Renal cortical epithelial cell (primary cell): ENCODE measurements at places on chromosomes 5 and 9. TPM values are rescaled to one million over a fixed set of nuclear protein-coding genes. Genes with fewer than 3 reads are reported as not detected.
A peak's percentile ranks its signal among the peaks of the same experiment; 100 is the strongest.

GRCh38 chr9:16627967-16628366 is 242.5 kb downstream of the BNC2 start:
- DNase-seq, result peak; percentile 78

DNA sequence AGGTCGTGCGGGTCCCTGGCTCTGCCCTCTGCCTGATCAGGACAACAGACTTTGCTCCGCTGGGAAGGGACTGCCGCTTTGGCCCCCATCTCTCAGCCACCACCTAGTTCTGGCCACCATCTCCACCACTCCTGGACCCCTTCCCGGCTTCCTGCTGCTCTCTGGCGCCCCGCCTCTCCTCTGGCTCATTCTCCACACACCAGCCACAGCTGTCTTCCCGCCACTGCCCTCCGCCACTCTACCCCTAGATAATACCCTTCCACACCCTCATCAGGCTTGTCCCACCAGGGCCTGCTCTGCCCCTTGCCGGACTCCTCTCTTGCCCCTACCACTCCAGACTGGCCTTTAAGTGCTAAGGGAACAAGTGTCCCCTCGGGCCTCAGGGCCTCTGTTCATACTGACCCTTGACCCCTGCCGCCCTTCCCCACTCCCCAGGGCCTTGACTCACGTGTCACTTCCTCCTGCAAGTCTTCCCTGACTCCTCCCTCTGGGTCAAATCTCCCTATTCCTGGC is 3.0 kb upstream of the CDX1 start:
- DNase-seq, result no peak

- no peak for DNase-seq
Observed at GRCh38 chr5:90557391-90557790, 1.2 kb upstream of the ADGRV1 start.

DNA sequence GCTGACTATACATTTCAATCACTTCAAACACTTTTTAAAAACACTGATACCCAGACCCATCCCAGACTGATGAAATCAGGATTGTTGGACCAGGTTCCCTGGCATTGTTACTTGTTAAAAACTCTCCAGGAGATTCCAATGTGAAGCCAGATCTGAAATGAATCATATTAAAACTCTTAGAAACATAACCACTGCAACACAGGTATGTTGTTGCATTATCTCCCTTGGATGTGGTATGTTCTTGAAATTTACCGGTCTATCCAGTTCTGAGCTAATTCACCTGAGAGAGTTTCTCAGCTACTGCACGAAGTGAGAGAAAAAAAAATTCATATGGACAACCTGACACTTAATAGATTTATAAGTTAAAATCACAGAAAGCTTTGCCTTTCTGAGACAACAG is 21.8 kb downstream of the MEF2C start:
- no peak for DNase-seq

DNA sequence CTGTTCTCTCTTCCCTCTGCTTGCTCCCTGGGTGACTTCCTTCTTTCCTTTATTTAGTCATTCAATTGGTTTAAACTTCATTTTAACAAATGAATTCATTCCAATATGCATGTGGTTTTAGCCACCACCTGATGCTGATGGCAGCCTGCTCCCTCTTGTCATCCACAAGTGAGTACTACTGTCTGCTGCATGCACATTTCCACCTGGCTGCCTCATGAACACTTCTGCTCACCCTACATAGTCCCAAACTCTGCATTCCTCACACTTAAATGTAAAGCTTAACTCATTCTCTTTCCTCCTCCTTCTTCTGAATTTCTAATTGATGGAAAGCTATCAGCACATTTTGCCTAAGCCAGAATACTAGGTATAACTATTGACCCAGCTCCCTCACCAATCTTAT is 184.7 kb upstream of the ZNF462 start:
- no peak for DNase-seq

- peak; percentile 47 for DNase-seq
Observed at GRCh38 chr5:149901511-149901910, 43.1 kb downstream of the PDE6A start.

DNA sequence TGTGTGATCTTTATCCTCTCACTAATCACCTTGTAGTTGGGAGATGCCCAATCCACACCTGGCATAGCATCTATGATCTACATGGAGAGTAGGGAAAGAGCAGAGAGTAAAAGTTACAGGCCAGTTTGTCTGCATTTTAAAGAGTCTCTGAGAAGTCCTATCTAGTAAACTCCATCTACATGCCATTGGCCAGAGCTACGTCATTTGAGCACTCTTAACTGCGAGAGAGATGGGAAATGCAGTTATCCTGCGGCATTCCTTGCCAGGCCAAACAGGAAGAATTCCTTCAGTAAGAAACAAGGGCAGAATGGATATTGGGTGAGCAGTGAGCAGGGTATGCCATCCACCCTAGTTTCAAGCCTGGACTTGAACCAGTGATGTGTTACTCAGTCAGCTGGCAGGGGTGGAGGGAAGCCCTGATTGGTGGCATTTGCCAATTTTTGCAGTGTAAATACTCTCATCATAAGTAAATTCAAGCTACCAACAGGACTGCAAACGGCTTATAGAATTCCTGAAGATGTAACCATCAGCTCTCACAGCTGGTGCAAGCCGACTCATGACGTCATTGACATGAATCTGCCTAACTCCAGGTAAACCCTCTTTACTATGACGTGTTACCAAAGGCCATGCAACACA is 156.8 kb upstream of the MSX2 start:
- DNase-seq, result no peak

GRCh38 chr5:154997746-154998145 is 15.8 kb upstream of the KIF4B start:
- DNase-seq, result peak; percentile 6

- no peak for DNase-seq
Observed at GRCh38 chr5:98954392-98955028, 25.7 kb upstream of the CHD1 start.

DNA sequence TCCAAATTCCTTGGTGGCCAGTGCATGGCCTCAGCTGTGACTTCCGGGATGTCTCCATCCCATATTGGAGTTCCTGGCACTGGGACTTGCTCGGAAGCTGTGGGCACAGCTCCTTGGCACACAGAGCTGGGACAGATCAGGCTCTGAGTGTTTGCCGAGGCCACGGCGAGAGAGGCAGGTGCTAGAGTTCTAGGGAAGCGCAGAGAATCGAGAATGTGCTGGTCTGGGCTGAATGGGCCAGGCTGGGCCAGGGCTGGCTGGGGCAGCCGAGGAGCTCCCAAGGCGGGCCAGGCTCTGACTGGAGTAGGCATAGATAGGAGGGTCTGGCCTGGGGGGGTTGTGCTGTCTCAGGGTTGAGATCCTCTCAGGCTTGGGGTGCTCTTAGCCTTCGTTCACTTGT is 45.4 kb downstream of the HMCN2 start:
- DNase-seq, result no peak

DNA sequence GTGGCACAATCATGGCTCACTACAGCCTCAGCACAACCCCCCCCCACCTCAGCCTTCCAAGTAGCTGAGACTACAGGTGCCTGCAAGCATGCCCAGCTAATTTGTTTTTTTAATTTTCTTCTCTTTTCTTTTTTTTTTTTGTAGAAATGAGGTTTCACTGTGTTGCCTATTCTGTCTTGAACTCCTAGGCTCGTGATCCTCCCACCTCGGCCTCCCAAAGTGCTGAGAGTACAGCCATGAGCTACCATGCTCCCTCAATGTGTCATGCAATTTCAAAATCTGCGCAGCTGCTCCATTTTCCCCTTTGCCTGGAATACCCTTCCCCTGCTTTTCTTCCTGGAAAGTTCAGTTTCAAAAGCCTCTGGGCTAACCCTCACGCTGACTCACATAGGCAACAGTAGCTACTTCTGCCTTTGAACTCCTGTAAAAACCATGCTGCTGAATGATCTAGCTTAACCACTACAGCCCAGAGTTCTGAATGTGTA is 71.0 kb upstream of the IL7R start:
- peak; percentile 15 for DNase-seq

DNA sequence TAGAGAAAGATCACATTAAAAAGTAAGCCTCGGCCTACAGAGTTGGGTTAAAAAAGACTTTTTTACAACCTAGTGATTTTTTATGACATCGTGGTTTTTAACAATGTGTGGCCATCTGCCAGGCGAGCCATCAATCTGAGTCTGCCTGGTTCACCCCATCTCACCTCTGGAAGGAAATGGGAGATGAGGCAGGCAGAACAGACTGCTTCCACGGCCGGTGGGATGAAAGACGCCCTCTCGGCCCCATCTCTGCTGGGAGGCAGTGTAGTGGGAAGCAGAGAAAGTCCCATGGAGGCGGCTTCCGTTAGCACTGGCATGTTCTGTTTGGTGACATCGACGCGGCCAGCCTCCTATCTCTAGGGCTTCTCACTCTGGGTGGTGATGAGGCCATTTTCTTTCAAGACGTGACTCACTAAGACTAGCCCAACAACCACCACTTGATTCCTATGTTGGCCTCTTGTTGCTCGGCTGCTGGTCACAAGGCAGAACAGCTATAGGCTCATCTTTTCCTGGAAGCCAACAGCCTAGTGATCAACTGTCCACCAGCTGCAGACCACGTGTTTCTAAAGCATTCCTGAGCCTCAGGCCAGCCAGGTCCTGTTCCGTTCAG is 132.4 kb upstream of the OTULINL start:
- peak; percentile 87 for DNase-seq

GRCh38 chr5:133121611-133122150 is 69.9 kb downstream of the HSPA4 start:
- DNase-seq, result no peak

- DNase-seq, result no peak
Observed at GRCh38 chr9:135771401-135772051, 69.5 kb downstream of the KCNT1 start.

DNA sequence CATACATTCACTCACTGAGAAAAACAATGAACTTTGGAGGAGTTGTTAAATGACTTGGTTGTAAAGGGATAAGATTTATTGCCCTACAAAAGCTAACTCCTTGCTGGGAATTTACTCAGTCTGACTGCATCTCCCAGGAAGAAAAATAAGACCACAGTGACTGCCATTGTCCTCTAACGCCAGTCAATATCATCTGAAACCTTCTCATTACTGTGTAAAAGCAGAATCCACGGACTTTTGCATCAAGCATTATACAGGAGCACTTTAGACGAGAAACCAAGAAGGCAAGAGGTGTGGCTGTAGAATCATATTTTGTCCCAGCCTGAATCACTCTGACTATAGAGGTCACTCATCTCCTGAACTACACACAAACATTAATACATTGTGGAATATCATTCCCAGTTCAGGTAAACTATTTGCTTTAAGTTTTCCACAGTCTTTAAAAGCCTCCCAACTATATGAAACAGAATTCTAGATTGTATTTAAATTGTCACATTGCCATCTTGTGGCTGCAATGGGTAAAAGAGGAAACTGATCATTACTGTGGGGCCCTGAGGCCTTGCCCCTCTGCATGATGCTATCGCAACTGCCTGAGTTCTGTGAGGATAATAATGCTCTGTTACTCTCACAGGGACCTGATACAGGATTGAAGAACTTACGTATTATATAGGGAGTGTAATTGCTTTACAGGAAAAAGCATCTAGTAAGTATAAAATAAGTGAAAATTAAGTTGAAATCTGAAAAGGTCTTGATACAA is 142.9 kb downstream of the SLCO4C1 start:
- peak; percentile 29 for DNase-seq

DNA sequence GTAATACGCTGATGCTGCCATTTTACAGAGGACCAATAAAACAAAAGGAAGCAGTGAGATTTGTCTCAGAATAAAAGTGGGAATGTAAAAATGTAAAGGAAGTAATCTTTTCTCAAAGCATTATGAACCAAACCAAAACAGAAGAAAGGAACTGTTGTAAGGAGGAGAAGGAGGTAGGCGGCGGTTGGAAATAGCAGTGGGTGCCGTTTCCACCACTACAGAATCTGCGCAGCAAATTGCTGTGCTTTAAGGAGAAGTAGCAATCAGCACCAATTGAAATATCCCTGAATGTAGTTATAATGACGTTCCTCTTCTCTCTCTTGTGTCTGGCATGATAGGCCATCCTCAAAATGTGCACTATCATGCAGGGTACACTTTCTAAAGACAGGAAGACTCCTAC is 455.1 kb upstream of the TLE4 start:
- no peak for DNase-seq

DNA sequence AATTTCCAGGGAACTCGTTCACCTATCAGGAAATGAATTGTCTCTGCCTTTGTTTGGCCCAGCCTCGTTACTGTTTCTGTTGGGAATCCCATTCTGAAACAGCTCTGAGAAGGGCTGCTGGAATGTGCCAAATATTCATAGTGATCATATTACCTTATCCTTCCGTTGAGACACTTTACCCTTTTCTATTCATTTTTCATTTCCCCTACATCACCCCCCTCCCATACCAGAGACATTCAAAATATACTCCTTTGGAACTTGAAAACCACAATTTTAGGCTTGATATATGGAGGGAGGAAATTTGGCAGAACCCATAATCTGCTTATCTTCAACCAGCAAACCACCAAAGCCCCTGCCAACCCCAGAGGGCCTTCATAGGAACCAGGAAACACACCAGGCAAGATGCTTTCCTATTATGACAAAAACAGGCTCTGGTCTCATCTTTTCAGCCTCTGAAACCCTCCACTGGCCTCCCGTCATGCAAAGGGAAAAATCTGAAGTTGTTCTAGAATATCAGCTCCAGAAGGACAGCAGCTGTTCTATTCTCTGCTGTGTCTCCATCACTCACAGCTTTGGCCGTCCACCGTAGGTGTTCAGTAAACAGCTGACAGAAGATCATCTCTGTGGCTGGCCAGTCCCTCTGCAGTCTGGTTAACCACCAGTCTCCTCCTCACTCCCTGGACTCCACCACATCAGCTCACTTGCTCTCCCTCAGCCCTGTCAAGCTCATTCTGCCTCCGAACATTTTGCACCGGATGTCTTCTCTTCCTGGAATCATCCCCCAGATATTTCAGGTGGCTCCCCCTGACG is 217.2 kb upstream of the WWC1 start:
- no peak for DNase-seq

DNA sequence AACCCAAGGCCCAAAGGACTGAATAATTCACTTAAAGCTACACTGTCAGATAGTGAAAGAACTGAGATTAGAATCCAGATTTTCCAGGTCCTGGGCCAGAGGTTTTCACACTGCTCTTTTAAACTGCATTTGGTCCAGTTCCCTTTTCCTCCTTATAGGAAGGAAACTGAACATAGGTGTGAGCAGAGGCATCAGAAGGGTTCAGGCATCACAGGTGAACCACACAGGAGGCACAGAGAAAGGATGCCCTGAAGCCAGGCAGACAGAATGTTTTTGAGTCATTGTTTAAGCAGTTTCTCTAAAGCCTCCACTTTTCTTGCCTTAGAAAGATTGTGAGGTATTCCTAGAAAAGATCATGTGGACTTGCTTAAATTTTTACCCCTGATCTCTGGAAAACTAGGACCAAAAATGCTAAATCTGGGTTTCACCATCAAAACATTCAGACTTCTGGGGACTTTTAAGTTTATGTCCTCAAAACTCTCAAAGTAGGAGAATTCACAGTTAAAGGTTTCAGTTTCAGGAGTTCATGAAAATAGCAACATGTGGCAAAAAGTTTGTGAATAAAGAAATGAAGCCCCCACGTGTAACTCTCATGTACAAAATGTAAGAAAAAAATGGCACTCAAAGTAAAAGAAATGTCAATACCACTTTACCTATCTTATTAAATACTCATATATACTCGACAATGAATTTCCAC is 386.1 kb downstream of the NTRK2 start:
- no peak for DNase-seq

FBP2 gene
- total RNA-seq, result not detected in 2 replicates

SPATA24 gene
- total RNA-seq, result 6.6 and 6.9 TPM in 2 replicates

KCNIP1 gene
- total RNA-seq, result 12.2 and 32.4 TPM in 2 replicates

FOXD4L4 gene
- total RNA-seq, result 0.20 TPM in 1 of 2 replicates, not detected in the other

NME5 gene
- total RNA-seq, result 7.1 and 17.1 TPM in 2 replicates

ENG gene
- total RNA-seq, result 0.87 and 6.8 TPM in 2 replicates

C9orf57 gene
- total RNA-seq, result not detected in 2 replicates

ACOT12 gene
- 0.10 TPM in 1 of 2 replicates, not detected in the other for total RNA-seq

CORO2A gene
- total RNA-seq, result 4.9 and 5.5 TPM in 2 replicates

SPATA31E1 gene
- not detected in 2 replicates for total RNA-seq

ZNF462 gene
- 20.7 and 36.1 TPM in 2 replicates for total RNA-seq

PCDHB12 gene
- 1.2 TPM in 1 of 2 replicates, not detected in the other for total RNA-seq

TGFBI gene
- 468 and 692 TPM in 2 replicates for total RNA-seq

GOLM1 gene
- total RNA-seq, result 81.1 and 177 TPM in 2 replicates
